ENCODE measurements at places on chromosomes 5 and 9.

DNA sequence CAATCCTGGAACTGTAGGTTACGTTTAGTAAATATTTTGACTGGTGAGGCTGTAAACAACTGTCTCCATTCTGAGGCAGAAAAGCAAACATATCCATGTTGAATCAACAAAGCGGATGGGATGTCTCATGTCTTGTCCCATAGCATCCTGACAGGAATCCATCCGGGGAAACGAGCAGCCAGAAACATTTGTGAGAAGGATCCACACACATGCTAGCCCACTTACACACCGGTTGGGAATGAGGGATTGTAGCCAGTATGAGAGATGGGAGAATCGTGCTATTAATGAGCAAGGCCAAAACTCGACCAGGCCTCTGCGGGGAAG, 117.5 kb downstream of the FSTL4 start:
- no peak for DNase-seq

DNA sequence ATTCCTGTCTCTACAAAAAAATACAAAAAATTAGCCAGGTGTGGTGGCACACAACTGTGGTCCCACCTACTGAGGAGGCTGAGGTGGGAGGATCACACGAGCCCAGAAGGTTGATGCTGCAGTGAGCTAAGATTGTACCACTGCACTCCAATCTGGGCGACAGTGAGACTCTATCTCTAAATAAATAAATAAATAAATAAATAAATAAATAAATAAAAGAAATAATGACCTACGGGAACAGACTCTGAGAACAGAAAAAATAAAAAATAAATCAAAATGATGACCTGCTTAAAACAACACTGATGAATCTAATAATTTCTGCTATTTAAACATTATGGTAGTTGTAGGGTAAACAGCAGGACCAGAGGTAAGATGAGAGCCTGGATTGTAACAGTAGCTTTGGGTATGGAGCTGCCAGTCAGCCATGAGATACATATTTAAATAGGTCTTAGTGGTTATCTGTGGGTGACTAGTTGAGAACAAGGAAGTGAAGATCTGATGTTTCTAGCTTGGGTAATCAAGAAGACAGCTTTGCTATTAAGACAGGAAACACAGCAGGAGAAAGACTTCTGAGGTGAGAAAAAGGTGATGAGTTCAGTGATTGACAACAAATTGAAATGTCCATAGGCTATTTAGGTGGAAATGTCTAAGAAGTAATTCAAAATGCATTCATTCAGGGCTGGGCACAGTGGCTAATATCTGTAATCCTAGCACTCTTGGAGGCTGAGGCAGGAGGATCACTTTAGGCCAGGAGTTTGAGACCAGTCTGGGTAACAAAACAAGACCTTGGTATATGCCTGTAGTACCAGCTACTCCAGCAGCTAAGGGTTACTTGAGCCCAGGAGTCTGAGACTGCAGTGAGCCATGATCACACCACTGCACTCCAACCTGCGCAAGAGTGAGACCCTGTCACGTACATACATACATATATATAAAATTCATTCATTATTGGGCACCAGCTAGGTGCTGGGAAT, 11.0 kb downstream of the RNF145 start:
- no peak for DNase-seq

DNA sequence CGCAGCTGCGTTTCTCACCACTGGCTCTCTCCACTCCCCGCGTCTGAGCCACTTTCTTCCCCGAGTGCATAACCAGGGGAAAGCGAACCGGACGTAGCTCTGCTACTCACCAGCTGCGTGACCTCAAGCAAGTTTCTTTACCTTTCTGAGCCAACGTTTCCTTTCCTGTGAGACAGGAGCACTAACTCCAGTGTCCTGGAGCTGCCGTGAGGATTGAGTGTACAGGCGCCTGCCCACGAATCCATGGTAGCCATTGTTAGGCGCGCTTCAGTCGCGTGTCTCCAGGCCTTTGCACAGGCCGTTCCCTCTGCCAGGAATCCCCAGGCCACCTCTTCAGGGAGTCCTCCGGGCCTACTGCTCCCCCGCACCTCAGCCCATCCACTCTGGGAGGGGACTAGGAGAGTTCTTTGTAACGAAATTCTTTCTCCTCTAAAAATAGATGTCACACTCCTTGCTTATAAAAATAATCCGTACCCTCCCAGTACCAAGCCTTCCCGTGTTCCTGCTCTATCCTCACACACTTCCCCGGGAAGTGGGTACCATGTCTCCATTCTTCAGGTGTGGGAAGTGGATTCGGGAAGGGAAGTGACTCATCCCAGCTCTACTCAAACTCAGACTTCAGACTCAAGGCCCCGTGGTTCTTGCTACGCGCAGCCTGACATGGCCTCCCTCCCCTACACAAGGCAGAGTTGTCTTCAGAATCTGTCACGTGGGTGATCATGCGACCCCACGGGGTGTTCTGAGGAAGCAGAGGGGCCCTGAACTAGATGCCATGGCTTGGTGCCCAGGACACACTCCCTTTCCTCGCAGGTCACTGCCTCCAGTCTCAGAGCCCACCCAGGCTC, 16.1 kb upstream of the CRB2 start:
- DNase-seq = peak; percentile 53

DNA sequence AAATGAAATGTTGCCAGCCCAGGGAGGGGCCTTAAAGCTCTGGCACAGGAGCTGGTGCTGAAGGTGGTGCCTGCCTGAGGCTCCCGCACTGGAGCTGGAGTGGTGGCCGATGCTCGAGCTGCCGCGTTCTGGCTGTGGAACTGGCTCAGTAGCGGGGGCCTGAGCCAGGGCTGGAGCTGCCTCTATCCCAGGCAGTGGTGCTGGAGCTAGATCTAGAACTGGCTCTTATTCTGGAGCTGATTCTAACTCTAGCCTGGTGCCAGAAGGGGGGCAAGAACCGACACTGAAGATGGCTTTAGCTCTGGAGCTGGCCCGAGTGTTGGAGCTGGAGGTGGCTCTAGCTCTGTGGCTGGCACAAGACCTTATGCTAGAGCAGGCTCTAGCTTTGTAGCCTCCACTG, 19.2 kb downstream of the OBP2B start:
- DNase-seq = no peak

GRCh38 chr5:135386886-135387628, 12.0 kb downstream of the MACROH2A1 start:
- DNase-seq = no peak

- no peak for DNase-seq
These were observed 37.0 kb upstream of the RPS23 start for GRCh38 chr5:82314964-82315758.

DNA sequence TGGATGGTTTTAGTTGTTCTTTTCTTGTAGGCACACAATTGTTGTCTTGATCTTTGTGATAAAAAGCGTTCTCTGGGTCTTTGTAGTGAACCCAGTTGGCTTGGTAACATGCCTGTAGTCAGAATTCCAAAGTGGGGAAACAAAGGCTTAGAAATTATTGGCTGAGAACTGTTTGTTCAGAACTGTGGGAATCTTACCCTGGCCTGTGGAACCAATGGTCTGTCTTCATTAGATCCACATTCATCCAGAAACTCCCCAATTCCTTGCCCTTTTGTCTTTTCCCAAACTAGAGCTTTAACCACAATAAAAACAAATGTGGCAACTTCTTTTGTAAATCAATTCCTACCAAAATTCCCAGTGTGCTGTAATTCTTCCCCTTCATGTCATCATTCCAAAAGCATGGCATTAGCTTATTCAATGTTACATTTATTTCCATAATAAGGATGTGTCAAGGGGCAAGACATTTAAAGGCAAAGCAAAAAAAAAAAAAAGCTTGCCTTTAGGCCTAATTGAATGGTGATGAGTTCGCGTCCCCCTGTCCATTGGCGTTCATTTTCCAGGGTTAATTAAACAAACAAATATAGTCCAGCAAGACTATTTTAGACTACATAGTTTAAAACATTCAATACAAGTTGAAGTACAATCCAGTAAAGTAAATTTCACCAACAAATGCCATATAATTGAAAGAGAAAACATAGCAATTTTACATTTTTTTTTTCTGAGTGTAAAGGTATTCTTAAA, 249.8 kb upstream of the ZNF608 start:
- no peak for DNase-seq

DNA sequence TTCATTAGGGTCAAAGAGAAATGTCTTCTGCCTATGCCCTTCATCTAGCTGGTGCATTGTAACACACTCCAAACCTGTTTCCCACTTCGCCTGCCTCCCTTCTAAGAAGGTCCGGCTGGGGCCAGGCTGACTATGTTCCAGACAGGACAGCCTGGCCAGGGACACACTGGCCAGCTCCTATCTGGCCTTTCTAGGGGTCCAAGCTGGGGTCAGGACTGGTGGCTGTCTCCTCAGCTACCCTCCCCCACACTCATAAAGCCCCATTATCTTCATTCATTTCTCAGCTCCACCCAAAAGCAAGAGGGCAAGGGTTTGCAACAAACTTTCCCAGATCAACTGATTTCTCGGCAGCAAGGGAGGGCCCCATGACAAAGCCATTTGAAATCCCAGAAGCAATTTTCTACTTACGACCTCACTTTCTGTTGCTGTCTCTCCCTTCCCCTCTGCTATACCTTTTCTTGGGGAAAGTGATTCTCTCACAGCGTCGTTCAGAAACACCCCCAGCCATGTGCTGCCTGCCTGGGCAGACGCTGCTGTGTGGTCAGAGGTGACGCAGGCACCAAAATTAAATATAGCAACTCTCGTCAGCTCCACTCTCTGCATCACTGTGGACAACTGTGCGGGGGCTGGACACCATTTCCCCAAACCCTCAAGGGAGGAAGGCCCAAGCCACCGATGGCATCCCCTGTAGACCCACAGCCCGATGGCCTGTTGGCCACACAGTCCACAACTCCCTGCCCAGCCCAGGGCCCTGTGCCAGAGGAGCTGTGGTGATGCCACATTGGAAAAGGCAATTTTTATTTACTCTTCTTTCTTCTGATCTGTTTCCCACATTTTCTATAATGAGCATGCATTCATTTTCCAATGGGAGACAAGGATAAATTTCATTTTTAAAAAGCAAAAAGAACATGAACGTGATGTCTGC, 6.1 kb downstream of the IL13 start:
- no peak for DNase-seq

- no peak for DNase-seq
These were observed 25.0 kb upstream of the SPTLC1 start for GRCh38 chr9:92140074-92140753.

DNA sequence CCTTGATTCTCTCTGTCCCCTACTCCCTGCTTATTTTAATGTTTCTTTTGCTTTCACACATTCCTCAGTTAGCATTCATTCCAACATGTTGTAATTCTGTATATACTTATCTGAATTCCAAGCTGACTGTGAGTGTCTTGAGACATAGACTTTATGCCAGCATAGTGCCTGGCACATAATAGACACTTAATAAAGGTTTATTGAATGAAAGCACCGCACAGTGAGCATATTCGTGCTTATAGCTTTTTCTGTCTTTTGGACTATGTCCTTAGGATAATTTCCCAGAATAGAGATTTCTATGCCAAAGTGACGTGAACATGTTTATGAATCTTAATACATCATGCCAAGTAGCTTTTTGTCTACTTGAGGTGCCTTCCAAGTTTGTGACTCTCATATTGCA, 174.6 kb downstream of the CD180 start:
- no peak for DNase-seq

DNA sequence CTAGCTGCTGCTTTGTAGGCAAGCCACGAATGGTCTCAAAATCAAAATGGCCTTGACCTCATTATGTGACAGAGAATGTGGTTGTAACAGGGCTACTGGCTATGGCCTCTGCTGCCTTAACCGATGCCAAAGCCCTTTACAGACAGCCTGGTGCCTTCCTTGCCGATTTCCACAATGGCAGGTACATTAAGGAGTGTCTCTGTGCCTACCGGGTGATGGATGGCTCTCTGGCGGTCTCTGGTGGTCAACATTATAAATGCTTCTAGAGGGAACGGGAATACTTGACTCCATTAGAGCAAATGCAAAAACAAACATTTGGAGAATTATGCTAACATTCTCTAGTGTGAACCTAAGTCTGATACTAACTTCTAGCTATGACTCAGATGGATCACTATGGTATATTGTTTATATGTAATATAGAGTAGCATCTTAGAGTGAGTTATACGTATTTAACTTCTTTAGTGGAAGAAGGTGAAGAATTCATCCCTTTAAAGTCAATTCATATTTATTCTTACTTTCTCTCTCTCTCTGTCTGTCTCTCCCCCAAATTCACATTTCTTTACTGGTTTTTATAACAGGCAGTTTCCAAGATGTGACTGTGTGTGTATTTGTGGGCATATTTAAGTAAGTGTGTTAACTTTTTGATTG, 52.5 kb downstream of the RPS23 start:
- peak; percentile 12 for DNase-seq

DNA sequence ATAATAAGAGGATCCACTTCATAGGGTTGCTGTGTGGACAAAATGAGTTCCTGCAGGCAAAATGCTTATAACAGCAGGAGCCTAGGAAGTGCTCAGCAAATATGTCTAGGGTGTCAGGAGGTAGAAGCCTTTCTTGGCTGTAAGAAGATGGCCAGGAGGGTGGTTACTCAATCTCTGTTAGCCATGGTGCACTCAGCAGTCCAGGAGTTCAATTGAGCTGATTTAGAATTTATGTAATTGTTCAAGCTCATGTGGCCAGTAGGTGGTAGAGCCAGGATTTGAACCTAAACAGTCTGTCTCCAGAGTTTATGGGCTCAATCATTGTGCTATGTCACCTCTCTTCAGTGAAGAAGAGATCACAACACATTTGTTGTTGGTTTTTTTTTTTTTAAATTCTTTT, 381.2 kb downstream of the KIF4B start:
- no peak for DNase-seq

- peak; percentile 45 for DNase-seq
These were observed 100.3 kb upstream of the PANK3 start for GRCh38 chr5:168679515-168679920.

- DNase-seq = no peak
These were observed 14.8 kb downstream of the C9 start for GRCh38 chr5:39349484-39349883.

GRCh38 chr9:89923961-89924504, 319.2 kb downstream of the GADD45G start:
- DNase-seq = no peak

- no peak for DNase-seq
These were observed 154.8 kb upstream of the KLF9 start for GRCh38 chr9:70569070-70569772.

- DNase-seq = no peak
These were observed 200.1 kb upstream of the DAB2 start for GRCh38 chr5:39624890-39625289.

DNA sequence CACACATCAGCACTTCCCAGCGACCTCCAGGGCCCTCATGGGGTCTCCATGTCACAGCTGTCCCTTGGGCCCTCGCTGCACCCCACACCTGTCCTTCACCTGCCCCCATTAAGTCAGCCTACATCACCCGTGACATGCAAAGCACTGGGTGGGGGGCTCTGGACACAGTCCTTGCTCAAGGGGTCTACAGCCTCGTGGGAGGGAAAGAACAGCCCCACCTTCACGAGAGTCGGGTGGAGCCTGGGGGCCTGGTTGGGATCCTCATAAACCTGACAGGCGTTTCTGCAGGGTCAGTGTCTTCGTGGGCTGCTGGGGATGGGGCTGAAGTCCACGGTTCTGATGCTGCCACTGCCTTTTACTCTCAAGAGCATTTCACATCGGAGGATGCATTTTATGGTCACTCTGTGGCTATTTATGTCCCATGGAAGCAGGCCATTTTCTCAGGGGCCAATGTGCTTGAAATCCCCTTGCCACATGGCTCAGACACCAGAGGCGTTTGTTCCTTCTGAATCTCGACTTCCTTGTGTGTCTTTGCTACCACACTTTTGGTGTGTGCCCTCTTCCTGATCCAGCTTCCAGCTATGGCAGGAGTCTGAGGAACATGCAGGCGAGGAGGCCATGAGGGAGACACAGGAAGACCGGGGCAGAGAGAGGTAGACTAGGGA, at the start of gene OR2V1:
TSS of gene OR2V1 (minus strand) at position 338 of the 665 bp plus-strand sequence. CDS start 5,865 bp downstream, outside the sequence.
- DNase-seq = no peak

- DNase-seq = no peak
These were observed 4.6 kb upstream of the CERCAM start for GRCh38 chr9:128416014-128416413.
